ENCODE measurements at places on chromosomes 3 and 15.

DNA sequence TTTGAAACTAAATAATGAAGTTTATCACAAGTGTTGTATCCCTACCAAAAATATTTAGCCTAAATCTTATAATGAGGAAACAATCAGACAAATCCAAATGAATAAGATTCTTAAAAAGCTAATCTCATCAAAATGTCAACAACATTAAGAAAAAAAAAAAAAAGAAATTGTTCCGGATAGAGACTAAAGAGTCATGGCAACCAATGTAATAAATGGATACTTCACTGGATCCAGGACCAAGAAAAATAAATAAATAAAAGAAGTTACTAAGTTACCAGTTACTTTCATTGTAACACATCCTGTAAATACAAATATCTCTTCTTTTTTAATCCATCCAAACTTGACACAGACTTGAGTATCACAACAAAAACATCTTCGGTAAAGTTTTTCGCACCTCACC, 607 bp downstream of the MRPL47 start:
- no peak for DNase-seq

DNA sequence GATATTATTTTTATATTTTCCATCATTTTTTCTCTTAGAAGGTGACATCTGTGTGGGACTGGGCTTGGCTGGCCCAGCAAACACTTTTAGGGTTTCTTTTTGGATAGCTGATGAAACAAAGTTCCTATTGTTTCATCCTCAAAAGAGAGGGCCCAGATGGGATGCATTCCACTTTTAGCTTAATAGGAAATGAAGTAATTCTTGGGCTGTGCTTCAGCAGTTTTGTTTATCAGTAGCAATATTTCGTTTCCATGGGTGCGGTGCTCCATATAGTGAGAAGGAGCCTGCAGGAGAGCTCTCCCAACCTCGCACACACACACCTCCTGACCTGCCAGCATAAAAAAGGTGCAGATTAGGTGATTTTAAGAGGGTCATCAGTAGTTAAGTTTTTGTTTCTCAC, 147.5 kb downstream of the AKAP13 start:
- DNase-seq, result no peak

- DNase-seq, result no peak
Measured at GRCh38 chr3:115623044-115623868, at the start of gene GAP43. Gene GAP43, plus strand, starts transcription at chr3:115623510. Its CDS starts 180 bp downstream, at chr3:115623690.

DNA sequence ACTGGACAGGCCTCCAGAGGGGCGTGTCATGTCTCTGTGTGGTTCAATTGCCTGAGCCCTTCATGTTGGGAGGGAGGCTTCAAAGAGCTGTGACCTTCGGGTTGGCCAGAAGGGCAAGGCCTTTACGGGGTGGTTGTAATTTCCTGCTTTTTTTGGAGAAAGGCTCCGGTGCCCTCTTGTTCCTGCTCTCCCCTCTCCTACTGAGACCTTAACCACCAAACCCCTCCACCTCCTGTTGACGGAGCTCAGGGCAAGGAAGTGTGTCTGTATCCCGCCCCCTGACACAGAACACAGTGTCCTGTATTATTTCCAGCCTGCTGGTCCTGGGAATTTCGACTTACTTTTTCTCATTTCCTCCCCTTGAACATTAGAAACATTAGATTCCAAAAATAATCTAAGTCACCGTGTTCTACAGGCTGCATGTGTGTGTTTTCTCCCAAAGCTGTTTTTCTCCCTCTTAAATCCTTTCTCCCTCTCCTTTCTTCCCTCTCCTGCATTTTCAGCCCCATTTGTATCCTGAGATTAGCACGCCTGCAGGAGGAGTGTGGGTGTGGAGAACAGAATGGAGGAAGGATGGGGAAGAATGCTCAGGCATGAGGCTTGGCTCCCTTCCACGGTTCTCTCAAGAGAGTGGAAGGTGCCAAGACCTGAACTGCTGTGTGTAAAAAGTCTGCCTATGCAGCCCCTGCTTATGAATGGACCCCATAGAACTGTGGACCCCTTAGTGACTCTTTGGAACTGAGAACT, 285.4 kb upstream of the ROPN1 start:
- no peak for DNase-seq

- no peak for DNase-seq
Measured at GRCh38 chr3:129399895-129400357, 28.5 kb downstream of the EFCAB12 start.

DNA sequence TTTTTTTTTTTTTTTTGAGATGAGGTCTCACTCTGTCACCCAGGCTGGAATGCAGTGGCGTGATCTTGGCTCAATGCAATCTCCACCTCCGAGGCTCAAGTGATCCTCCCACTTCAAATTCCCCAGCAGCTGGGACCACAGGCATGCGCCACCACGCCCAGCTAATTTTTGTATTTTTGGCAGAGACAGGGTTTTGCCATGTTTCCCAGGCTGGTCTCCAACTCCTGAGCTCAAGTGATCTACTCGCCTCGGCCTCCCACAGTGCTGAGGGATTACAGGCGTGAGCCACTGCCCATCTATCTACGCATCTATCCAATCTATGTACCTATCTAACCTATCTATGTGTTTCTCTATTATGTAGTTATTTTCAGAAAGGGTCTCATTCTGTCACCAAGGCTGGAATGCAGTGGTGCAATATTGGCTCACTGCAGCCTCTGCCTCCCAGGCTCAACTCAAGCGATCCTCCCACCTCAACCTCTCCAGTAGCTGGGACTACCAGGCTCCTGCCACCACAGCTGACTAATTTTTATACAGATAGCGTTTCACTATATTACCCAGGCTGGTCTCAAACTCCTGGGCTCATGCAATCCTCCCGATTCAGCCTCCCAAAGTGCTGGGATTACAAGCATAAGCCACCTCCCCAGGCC, 20.2 kb upstream of the GPX1 start:
- no peak for DNase-seq

DNA sequence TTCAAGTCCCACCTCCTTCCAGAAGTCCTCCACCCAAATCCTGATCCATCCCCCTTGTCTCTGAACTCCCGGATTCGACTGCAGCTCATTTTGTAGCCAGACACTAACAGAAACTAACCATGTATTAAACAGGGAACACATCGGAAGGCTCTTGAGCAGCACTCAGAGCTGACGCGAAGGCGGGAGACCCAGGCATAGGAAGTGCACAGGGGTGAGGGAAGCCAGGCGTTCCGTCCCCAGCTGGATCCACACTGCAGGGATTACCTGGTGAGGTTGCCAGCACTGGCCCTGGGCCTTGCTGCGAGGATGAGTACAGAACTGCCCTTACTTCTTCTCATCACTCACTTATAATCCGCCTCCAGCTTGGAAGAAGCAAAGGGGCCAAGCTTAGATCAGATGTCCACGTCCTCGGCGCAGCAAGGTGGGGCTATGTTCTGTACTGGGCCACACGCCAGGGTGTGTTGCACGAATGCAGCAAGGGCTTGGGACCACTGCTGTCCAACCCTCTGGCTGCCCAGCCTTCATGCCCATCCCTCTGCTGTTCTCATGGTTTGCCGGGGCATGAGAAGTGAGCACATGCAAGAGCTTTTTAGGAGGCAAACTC, 124.2 kb upstream of the SMAD3 start:
- DNase-seq, result no peak

DNA sequence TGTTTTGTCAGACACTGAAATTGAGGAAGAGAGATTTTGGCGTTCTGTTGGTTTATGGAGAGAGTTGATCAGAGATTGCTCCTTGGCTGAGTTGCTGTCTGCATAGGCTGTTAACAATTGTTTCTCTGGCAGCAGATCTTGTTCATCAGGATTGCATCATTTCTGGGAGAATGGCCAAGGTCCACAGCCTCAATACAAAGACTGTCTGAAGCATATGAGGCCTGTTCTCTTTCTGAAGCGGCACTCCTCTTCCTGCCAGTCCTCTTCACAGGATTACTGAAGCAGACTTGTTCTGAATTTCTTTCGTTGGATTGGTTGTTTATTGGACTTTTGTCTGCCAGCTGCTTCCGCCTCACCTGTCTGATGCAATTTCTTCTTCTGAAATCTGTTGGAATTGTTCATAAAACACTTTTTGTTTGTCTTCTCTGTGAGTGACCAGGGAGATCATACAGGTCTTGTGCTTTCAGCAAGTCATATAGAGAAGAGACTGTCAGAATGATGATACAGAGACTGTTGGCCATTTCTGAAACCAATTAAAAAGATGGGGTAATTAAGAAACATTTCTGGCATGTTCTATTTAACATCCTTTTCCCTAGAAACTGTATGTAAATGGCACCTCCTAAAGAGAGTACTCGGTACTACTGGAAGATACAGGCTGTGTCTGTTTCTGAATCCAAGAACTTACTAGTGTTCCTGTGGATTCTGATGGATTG, 25.5 kb downstream of the SETD5 start:
- peak; percentile 71 for DNase-seq

DNA sequence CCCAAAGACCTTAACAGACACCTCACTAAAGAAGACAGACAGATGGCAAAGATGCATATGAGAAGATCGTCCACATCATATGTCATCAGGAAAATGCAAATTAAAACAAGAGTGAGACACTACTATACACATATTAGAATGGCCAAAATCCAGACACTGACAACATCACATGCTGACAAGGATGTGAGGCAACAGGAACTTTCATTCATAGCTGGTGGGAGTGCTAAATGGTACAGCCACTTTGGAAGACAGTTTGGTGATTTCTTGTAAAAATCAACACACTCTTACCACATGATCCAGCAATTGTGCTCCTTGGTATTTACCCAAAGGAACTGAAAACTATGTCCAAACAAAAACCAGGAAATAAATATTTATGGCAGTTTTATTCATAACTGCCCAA, 17.6 kb downstream of the CHDH start:
- DNase-seq, result no peak

DNA sequence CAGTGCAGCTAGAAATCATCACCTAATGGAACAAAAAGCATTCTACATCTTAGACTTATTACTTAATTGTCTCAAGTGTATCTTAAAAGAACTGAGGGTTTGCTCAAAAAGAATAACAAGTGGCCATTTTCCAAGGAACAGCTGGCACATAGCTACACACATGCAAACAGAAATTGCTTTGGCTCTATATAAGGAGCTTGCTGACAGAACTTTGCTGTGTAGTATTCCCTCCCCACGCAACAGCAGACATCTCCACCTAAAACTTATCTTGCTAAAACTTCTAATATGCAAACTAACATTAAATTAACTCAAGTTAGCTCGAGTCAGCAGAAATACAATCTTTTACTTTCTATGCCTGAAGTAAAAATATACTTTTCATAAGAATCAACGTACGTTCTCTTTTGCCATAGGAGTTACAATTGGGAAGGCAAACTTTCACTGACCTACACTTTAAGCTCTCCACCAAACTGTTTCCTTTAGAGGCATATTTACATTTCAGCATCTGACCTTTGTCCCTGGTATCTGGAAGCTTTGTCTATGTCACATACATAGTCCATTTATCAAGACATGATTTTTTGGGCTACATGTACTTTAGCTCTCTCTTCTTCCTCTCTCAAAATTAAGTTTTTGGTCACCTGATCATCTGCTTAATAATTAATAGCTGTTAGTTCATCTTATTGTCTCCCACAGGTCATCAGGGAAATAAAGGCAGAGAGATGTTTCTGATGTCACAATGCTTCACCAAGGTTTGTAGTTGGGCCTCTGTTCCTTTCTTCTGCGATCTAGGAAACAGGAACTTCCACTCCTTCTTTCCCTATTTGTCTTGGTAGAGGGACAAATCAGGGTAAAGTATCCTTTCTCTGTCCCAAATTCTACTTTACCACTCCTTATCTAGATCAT, 163.4 kb upstream of the AGTR1 start:
- no peak for DNase-seq

GRCh38 chr3:70716832-70717231, 404.4 kb upstream of the MDFIC2 start:
- DNase-seq, result no peak

Data from bone marrow (tissue), 2 donors.